Fibroblast of the aortic adventitia (primary cell): ENCODE measurements at places on chromosomes 16 and 17. TPM values are rescaled to one million over a fixed set of nuclear protein-coding genes. Genes with fewer than 3 reads are reported as not detected.

MYCBPAP gene
- total RNA-seq = 0.99 and 1.7 TPM in 2 replicates

ABCA6 gene
- total RNA-seq = 192 and 340 TPM in 2 replicates

PRCD gene
- 4.2 and 9.4 TPM in 2 replicates for total RNA-seq

GDPD3 gene
- total RNA-seq = 1.5 TPM in 2 replicates

EXOC3L1 gene
- total RNA-seq = 0.98 TPM in 1 of 2 replicates, not detected in the other

TP53TG3C gene
- not detected in 2 replicates for total RNA-seq

CCDC200 gene
- not detected in 2 replicates for total RNA-seq

P2RX1 gene
- total RNA-seq = not detected in 2 replicates

NACA2 gene
- total RNA-seq = not detected in 2 replicates

RAB26 gene
- 0.27 and 3.6 TPM in 2 replicates for total RNA-seq

BCO1 gene
- total RNA-seq = not detected in 2 replicates

OTOP3 gene
- total RNA-seq = not detected in 2 replicates

ADAD2 gene
- not detected in 2 replicates for total RNA-seq

HID1 gene
- total RNA-seq = 0.33 and 0.90 TPM in 2 replicates

SLC35G6 gene
- total RNA-seq = not detected in 2 replicates

SGCA gene
- 0.65 and 0.90 TPM in 2 replicates for total RNA-seq

LHX1 gene
- total RNA-seq = 0.49 TPM in 1 of 2 replicates, not detected in the other

CSH1 gene
- not detected in 2 replicates for total RNA-seq

TP53TG3F gene
- not detected in 2 replicates for total RNA-seq

TBC1D3H gene
- total RNA-seq = not detected in 2 replicates

GPATCH8 gene
- 23.3 and 29.4 TPM in 2 replicates for total RNA-seq

IRX3 gene
- total RNA-seq = 0.09 and 1.8 TPM in 2 replicates
